Cardiac septum (tissue), 1 donor: ENCODE measurements at places on chromosomes 7 and 10. TPM values are rescaled to one million over a fixed set of nuclear protein-coding genes. Genes with fewer than 3 reads are reported as not detected.

GRCh38 chr7:85612514-85612913 lies 425.7 kb upstream of the SEMA3D start:
- no peak for DNase-seq

DNA sequence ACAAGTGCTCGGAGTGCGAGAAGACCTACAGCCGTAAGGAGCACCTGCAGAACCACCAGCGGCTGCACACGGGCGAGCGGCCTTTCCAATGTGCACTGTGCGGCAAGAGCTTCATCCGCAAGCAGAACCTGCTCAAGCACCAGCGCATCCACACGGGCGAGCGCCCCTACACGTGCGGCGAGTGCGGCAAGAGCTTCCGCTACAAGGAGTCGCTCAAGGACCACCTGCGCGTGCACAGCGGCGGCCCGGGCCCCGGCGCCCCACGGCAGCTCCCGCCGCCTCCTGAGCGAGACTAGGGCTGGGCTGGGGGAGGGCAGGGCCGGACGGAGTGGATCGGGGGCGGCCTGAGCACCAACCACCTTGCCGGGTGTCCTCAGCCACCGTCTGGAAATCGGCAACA lies 15.1 kb upstream of the ZNF212 start:
- no peak for DNase-seq

GRCh38 chr10:102645388-102645740 lies 1.1 kb downstream of the TRIM8 start:
- peak; percentile 88 for DNase-seq

DNA sequence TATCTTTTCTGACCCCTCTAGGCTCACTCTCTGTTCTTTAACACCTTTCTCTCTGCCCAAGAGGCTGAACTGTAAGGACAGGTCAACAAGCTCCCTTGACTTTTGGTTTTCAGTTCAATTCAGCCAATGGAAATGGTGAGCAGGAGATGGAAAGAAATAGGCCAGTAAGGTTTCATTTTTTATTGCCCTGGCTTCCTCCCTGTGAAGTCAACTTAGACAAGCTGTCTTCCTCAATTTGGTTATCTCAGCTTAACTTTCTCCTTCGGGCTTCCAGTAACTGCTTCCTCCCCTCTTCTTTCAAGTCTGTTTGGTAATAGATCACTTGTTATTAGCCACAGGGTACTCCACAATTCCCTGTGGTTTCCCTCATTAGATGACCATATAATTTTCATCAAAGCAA lies 19.7 kb downstream of the LIPK start:
- DNase-seq = no peak

- DNase-seq = no peak
Measured at GRCh38 chr7:43390576-43390975, 192.3 kb upstream of the STK17A start.

- DNase-seq = no peak
Measured at GRCh38 chr7:2864999-2865670, 21.0 kb upstream of the GNA12 start.

DNA sequence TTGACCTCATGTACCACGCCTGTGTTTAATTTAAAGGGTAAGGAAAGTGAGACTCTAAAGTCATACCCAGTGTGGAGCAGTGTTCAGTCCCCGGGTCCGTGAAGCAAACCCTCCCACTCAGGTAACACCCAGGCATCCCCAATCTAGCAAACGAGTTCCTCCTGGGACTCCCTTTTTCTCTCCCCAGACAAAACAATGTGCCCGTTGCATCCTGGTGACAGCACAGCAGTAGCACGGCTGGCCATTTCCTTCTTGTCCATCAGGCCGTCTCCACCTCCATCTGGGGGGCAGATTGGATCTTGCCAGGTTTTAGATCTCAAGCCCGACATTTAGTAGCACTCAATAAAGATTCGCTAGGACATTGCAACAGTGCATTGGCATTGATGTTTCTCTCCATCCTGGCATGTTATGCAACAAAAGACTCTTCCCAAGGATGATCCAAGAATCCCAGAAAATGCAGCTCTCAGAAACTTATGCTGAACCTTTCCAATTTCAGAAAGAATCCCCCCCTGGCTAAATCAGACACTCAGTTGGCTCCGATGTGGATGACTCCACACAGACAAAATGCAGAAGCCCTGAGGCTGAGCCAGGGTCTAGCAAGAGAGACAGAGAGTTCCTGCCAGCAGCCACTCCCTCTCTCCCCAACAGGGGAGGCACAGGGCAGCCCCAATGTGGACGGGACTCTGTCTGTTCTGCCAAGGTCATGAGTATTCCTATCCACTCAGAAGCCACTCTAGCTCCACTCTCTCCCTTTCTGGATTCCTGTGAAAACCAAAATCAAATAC lies 274.5 kb upstream of the MGMT start:
- DNase-seq = no peak

SLC26A3 gene
- not detected for total RNA-seq

RAB19 gene
- not detected for total RNA-seq
